Placental pericyte (primary cell): ENCODE measurements at places on chromosomes 2 and 18. TPM values are rescaled to one million over a fixed set of nuclear protein-coding genes. Genes with fewer than 3 reads are reported as not detected.

CNTNAP5 gene
- not detected in 2 replicates for total RNA-seq

SMYD1 gene
- not detected in 2 replicates for total RNA-seq

ARL4C gene
- 40.7 and 87.3 TPM in 2 replicates for total RNA-seq

OSBPL1A gene
- total RNA-seq: 22.8 and 27.8 TPM in 2 replicates

RNF144A gene
- total RNA-seq: 0.22 and 3.9 TPM in 2 replicates

TEX51 gene
- total RNA-seq: not detected in 2 replicates

MOGAT1 gene
- total RNA-seq: not detected in 2 replicates

ALKAL2 gene
- total RNA-seq: not detected in 2 replicates

SPP2 gene
- total RNA-seq: not detected in 2 replicates

SULT1C3 gene
- total RNA-seq: not detected in 2 replicates

MRO gene
- not detected in 2 replicates for total RNA-seq

NOL4 gene
- not detected in 2 replicates for total RNA-seq

FRZB gene
- 0.14 and 0.66 TPM in 2 replicates for total RNA-seq

PCARE gene
- not detected in 2 replicates for total RNA-seq

CCDC102B gene
- total RNA-seq: 5.0 and 16.0 TPM in 2 replicates

POLR1A gene
- total RNA-seq: 22.5 and 47.2 TPM in 2 replicates

SDC1 gene
- total RNA-seq: 7.9 and 91.5 TPM in 2 replicates

IL37 gene
- total RNA-seq: 0.29 TPM in 1 of 2 replicates, not detected in the other

ERFE gene
- 2.4 and 7.3 TPM in 2 replicates for total RNA-seq

SPR gene
- total RNA-seq: 15.7 and 16.2 TPM in 2 replicates

CHRNG gene
- not detected in 2 replicates for total RNA-seq

SLC20A1 gene
- 114 and 560 TPM in 2 replicates for total RNA-seq

GALNT1 gene
- total RNA-seq: 113 and 123 TPM in 2 replicates

TUBB8B gene
- not detected in 2 replicates for total RNA-seq

RAD51AP2 gene
- total RNA-seq: under 0.01 TPM in 1 of 2 replicates, not detected in the other

C1QL2 gene
- under 0.01 TPM in 1 of 2 replicates, not detected in the other for total RNA-seq

ZNF396 gene
- 0.57 and 1.8 TPM in 2 replicates for total RNA-seq

LAPTM4A gene
- 101 and 126 TPM in 2 replicates for total RNA-seq

SOWAHC gene
- 5.0 and 14.0 TPM in 2 replicates for total RNA-seq

PSTPIP2 gene
- 4.4 and 9.4 TPM in 2 replicates for total RNA-seq

CABYR gene
- 2.9 and 4.4 TPM in 2 replicates for total RNA-seq

UGT1A5 gene
- total RNA-seq: not detected in 2 replicates

SNED1 gene
- total RNA-seq: 2.2 and 16.6 TPM in 2 replicates

PLEKHH2 gene
- 1.1 and 3.4 TPM in 2 replicates for total RNA-seq

DYSF gene
- total RNA-seq: 0.22 and 0.43 TPM in 2 replicates

TRABD2A gene
- total RNA-seq: 1.8 and 2.6 TPM in 2 replicates

RPIA gene
- 8.3 and 9.0 TPM in 2 replicates for total RNA-seq

KIF5C gene
- total RNA-seq: under 0.01 and 0.14 TPM in 2 replicates

POTEJ gene
- not detected in 2 replicates for total RNA-seq

RNF25 gene
- 36.1 and 54.0 TPM in 2 replicates for total RNA-seq

ITGA6 gene
- total RNA-seq: 7.2 and 123 TPM in 2 replicates

RIT2 gene
- total RNA-seq: not detected in 2 replicates

TTC27 gene
- 18.2 and 32.1 TPM in 2 replicates for total RNA-seq

PLA2R1 gene
- total RNA-seq: 1.8 and 4.9 TPM in 2 replicates

ESPNL gene
- 0.57 and 2.6 TPM in 2 replicates for total RNA-seq

SERPINB12 gene
- total RNA-seq: not detected in 2 replicates

NEU4 gene
- 0.57 TPM in 1 of 2 replicates, not detected in the other for total RNA-seq

LBX2 gene
- 1.9 and 3.1 TPM in 2 replicates for total RNA-seq

RBKS gene
- total RNA-seq: 0.57 and 1.1 TPM in 2 replicates
